Stimulated activated CD4-positive, alpha-beta T cell treated with anti-CD3 and anti-CD28 coated beads, TNF-alpha, amount 100 ng/mL, for 48 hours (primary cell): ENCODE measurements at places on chromosomes 12 and 14.

DNA sequence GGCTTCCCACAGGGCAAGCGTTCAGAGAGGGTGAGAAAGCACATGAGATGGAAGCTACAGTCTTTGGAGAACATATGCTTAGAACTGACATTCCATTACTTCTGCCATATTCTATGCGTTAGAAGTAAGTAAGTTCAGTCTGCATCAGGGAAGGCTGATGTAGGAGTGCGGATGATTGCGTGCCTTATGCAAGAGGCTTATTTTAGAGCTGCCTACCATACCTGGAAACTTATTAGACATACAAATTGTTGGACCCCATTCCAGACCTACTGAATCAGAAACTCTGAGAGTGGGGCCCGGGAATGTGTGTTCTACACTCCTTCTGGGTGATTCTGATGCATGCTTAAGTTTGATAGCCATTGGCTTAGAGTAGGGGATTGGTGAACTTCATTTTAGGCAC, 174.9 kb downstream of the KTN1 start:
- no peak for DNase-seq

DNA sequence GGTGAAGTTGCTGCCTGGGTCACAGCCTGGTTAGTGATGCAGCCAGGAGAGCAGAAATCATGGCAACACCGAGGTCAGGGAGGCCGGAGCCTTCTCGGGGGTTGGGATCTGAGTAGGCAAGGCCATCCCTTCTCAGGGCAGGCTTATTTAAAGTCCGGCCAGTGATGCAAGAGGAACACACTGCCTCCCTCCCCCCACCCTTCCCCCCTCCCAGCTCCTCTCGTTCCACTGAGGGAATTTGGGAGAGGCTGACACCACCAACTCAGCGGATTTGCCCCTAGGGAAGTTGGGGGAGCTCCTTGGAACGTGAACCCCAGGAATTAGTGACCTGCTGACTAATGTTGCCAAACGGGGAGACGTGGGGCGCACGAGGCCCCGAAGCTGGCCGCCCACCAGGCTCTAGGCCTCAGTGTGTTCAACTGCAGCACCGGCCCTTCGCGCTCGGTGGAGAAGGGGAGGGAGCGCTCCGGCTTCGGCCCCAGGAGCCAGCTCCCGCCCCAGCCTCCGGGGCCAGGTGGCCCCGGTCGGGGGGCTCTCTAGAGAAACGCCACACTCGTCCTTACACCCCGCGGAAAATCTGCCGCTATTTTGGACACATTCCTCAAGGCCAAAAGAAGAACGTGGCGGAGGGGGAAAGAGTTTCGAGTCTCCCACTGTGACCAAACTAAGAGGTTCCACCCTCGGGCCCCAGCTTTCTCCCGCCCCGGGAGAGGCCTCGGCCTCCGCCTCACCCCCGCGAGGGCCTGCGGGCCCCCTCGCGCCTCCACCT, 1.6 kb downstream of the CTDSP2 start:
- no peak for DNase-seq

DNA sequence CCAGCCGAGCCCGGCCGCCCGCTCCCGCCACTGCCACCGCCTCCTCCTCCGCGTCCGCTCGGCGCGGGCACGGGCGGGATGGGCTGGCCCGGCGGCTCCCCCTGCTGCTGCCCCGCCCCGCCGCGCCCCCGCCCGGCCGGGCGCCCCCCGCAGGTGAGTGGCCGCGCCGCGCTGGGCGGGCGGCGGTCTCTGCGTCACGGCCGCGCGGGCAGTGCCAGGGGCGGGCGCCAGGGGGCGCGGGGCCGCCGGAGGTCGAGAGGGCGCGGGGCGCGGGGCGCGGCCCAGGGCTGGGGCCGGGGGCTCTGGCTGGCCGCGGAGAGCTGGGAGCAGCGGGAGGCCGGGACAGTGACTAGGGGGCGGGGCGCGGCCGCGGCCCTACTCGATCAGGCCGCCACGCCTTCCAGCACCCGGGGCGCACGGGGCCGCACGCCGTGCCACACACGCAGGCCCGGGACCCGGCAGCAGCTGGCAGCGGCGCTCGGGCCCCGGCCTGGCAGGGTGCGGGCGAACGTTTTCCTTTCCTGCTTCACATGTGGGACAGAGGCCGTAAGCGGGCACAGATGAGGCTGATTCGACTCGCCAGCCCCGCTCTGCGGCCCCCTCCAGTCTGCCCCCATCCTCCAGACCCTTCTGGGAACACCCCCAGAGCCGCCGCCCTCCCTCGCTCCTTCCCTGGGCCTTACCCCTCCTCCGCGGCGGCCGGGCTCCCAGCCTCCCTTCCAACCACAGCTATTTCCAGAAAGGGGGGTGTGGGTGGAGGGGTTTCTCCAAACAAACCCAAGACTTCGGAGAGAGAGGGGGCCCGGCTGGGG, 2.4 kb upstream of the TNS2 start:
- DNase-seq: peak; percentile 36

- no peak for DNase-seq
These were observed 21.1 kb upstream of the FLRT2 start for GRCh38 chr14:85508863-85509262.

GRCh38 chr12:42039176-42039575, 105.5 kb downstream of the GXYLT1 start:
- no peak for DNase-seq

DNA sequence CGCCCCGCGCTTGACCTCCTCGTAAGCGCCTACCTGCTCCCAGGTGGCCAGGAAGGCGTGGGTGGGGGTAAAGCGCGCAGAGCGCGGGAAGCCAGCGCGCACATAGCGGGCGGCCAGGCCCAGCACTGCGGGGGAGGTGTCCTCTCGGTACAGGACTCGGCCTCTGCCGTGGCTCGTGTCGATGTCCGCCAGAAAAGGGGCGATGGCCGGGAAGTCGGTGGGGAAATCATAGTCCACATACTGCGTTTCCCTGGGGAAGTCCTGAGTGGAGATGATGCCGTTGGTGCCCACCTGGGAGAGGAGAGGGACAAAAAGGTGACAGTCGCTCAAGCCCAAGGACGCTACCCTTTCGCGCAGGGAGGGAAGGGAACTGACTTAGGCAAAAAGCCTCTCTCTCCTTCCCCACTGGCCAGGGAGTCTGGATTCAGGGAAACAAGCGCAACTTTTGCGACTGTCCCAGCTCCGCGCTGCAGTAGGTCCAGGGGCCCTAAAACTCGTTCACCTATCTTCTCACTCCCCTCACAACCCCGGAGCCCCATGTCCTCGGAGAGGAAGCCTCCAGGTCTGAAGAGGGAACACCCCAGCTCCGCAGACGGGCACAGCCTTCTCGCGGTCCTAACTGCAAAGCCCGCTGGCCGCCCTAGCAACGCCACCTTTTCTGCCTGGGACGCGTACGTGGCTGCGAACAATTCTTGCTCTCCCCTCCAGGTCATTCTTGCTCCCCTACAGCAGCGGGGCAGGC, 815 bp downstream of the NID2 start:
- no peak for DNase-seq

DNA sequence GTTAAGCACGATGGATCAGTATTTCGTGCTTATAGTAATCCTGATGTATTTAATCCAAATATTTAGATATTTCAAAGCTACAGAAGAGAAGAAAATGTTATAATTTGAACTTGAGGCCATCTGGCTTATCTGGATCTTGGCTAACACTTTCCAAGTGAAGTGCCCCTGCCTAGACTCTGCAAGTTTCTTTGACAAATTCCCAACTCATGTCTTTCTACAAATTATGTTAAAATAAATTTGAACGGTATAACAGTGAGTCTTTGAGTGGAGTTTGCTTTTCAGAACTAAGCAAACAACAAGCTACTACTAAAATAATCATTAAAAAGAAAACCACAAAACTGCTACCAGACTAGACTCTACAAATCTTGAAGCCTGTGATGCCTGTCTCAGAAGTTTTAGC, 374.4 kb upstream of the PRICKLE1 start:
- DNase-seq: no peak

DNA sequence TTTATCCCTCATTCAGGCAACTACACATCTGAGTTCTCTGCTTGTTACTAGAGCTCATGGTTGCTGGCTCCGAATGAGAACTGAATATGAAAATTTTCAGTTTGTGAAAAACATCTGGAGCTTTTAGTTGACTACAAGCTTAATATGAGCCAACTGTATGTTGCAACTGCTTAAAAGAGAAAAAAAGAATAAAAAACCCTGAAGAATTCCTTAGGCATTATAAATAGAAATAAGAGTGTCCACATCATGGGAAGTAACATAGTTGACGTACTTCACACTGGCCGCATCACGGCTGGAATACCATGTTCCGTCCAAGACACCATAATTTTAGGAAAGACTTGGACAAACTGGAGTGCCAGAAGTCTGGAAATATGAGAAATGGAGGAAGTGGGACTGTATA, 57.9 kb downstream of the PDE3A start:
- no peak for DNase-seq

DNA sequence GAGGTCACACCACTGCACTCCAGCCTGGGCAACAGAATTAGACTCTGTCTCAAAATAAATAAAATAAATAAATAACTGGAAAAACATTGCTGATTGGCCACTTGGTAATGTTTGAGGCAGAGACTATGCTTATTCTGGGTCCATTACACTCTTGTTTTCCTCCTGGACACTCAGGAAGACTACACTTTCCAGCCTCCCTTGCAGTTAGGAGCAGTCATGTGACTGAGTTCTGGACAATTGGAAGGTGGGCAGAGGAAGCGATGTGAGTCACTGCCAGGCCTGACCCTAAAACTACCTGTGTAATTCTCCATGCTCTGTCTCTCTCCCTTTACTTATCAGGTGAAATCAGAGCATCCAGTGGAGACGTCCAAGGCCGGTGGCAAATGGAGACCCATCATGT, 74.4 kb downstream of the VCPKMT start:
- no peak for DNase-seq

- DNase-seq: no peak
These were observed 16.9 kb downstream of the MMP17 start for GRCh38 chr12:131845121-131845520.

- DNase-seq: no peak
These were observed 126.8 kb upstream of the VRK1 start for GRCh38 chr14:96670391-96670790.

DNA sequence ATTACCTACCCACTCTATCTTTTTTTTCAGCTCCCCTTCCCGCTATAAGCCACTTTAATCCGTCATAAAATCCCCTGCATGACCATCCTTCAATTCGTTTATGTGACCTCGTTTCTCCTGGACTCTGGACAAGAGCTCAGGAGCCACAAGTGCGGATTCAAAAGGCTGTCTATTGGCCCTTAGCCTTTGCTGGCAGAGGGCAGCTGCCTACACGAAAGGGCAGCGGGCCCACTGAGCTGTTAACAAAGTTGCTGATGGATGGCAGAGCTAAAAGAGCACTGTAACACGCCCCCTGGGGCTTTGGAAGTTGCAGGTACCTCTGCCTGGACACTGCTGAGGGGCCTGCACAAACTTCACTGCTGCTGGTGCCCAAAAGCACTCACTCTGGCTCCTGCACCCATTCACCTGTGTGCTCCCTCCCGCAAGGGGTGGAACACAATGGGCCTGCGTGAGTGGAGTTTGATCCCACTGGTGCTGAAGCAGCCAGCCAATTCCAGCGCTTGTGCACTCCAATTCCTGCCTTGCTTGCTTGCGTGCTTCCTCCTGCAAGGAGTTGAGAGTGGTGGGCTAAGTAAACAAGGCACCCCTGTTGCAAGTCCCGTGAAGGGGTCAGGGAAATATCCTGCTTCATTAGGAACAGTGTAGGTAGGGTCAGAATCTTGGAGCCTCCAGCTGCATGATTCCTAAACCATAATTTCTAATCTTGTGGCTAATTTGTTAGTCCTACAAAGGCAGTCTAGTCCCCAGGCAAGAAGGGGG, 10.6 kb upstream of the DRAM1 start:
- no peak for DNase-seq

- DNase-seq: no peak
These were observed 46.6 kb downstream of the LGMN start for GRCh38 chr14:92701826-92702225.

DNA sequence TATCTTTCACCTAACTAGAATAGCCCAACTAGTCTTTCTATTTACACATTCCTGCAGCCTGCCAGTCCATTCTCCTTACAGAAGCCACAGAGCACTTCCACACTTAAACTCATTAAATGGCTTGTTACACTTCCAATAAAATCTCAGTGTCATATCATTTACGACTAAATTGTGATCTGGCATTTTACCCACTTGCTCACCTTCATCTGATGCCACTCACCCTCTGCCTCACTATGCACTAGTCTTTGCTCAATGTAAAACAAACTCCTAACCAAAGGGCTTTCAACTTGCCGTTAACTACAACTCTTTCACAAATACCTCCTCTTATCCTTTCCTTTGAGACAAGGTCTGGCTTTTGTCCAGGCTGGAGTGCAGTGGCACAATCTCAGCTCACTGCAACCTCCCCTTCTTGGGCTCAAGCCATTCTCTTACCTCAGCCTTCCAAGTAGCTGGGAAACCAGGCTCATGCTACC, 24.1 kb downstream of the YAF2 start:
- no peak for DNase-seq

DNA sequence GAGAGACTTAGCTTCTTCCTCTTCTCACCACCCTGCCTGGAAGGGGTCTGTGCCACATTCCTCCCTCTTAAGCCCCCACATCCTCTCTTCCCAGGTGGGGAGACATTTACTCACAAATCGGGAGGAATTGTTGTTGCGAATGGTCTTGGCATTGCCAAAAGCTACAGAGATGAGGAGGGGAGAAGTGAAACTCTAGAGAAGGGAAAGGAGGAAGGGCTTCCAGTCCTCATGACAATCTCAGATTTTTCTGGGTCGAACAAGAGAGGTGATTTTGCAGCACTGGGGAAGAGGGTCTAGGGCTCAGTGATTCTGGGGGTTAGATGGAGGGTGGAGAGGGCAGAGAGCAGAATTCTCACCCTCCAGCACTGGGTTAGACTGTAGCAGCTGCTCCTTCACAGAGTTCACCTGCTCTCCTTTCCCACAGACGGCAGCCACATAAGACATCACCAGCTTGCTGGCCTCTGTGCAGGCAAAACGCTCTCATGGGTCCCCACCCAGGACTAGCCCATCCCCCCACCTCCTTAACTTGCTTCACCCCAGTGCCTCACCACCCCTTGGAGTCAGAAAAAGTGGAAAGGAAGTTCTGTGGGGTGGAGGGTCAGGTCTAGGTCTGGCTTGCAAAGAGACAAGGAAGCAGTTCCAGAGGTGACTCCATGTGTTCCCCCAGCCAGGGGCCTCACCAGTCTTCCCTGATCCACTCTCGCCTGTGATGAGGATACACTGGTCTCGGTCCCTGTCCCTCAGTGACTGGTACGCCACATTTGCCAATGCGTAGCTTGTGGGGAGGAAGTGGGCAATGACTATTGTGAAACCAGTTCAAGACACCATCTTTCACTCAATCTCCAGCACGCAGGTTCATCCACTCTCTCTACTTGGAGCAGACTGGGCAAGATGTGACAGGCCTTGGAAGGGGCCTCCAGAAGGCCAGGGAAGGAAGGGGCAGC, 2.7 kb downstream of the MYO1A start:
- peak; percentile 58 for DNase-seq

DNA sequence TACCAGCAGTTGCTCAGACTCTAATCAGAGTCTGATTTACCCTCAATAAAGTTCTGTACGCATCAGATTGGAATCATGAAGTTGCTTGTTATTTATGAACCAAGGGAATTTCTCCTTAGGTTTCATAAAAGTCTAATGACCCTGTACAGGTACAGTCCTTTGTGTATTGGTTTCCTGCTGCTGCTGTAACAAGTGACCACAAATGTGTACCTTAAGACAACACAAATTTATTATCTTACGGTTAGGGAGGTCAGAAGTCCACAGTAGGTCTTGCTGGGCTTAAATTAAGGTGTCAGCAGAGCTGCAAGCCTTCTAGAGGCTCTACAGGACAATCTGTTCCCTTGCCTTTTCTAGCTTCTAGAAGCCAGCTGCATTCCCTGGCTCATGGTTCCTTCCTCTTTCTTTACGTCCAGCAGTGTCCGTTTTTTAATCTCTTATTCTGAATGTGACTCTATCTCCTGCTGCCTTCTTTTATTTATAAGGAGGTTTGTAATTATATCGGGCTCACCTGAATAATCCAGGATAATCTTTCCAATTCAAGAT, 6.7 kb upstream of the DERA start:
- no peak for DNase-seq

GRCh38 chr14:95018821-95019220, 138.5 kb downstream of the DICER1 start:
- DNase-seq: no peak
